ENCODE measurements at places on chromosomes 12 and 14.

DNA sequence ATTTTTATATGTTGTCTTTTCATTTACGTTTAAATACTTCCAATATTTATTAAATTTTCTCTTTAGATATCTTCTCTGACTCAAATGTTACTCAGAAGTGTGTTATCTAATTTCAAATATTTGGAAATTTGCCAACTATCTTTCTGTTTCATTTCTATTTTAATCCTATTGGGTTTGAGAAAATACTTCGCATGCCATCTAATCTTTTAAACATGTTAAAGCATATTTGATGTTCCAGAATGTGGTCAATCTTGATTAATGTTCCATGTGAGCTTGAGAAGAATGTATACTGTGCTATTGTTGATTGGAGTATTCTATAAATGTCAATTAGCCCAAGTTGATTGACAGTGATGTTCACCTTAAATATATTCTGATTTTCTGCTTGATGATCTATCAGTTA, 11.9 kb upstream of the DCN start:
- no peak for DNase-seq

GRCh38 chr12:103161582-103162362, 204.3 kb downstream of the ASCL1 start:
- no peak for DNase-seq

DNA sequence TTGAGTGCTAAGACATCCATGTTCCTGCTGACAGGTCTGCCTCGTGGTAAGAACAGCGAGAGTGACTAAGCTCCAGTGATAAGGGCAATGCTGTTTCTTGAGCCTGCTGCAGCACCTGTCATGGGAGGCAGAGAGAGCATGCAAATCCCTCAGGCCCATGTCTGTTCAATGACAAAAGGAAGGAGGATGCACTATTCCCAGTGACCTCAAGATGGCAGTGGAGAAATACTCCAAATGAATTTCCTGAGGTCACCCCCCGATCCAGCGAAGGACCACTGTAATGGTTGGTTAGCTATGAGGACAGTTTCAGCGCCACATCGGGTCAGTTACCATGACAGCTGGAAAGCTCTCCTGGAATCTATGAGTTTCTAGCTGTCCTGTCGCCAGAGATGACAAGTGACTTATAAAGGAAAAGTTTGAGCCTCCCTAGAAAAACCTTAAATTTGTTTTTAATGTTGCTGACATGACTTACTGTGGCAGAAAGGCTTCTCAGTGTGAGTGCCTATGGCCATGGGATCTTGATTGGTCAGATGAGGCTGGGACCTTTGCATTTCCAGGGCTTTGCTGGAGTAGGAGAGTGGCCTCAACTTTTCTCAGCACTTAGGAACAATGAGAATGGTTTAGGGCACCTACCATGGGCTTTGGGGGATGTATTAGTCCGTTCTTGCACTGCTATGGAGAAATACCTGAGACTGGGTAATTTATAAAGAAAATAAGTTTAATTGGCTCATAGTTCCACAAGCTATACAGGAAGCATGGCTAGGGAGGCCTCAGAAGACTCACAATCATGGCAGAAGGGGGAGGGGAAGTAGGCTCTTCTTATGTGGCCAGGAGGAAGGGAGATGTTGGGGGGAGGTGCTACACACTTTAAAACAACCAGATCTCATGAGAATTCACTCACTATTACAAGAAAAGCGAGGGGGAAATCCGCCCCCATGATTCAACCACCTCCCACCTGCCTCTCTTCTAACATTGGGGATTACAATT, 88.0 kb upstream of the TMEM260 start:
- DNase-seq = peak; percentile 79

- no peak for DNase-seq
These were observed 26.6 kb downstream of the NUP37 start for GRCh38 chr12:102093319-102093718.

- DNase-seq = no peak
These were observed 23.0 kb downstream of the KCNJ8 start for GRCh38 chr12:21751517-21751916.

DNA sequence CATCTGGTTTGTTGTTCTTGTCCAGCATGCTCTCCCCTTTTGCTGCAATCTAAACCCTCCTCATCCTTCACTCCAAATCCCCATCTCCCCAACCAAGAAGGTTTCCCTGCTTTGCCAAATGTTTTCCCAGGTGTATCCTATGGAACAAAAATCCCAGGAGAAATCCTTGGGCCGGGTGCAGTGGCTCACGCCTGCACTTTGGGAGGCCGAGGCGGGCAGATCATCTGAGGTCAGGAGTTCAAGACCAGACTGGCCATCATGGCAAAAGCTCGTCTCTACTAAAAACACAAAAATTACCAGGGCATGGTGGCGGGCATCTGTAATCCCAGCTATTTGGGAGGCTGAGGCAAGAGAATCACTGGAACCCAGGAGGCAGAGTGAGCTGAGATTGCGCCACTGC, 5.0 kb downstream of the KSR2 start:
- DNase-seq = no peak

DNA sequence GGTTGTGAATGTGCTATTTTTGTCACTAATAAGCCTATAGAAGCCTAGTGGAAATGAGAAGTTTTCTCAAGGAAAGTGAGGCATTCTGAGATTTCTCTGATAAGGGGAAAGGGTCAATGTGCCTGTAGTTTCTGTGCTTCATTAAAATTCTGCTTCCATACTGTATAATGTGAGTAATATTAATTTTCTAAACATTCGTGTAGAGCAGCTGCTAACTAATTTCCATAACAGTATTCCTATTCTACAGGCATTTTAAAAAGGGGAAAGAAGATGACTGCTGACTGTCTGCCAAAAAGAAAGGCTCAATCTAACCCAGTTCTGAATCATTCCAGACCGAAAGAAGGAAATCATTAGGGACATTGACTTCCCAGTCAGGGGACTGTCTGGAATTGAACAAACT, 293.3 kb upstream of the TMPO start:
- DNase-seq = no peak

DNA sequence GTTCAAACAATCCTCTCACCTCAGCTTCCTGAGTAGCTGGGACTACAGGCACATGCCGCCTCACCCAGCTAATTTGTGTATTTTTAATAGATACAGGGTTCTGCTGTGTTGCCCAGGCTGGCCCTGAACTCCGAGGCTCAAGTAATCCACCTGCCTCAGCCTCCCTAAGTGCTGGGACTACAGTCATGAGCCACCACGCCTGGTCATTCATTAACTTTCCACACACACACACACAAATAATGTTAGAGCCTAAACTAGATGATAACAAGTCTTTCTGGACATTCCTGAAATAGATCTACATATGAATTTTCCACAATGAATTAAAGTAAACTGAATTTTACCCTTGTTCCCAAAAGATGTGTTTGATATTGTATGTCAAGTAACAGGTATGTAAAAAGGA, 776.0 kb downstream of the GALC start:
- no peak for DNase-seq

GRCh38 chr14:51094282-51094821, 553 bp downstream of the TRIM9 start:
- DNase-seq = no peak

DNA sequence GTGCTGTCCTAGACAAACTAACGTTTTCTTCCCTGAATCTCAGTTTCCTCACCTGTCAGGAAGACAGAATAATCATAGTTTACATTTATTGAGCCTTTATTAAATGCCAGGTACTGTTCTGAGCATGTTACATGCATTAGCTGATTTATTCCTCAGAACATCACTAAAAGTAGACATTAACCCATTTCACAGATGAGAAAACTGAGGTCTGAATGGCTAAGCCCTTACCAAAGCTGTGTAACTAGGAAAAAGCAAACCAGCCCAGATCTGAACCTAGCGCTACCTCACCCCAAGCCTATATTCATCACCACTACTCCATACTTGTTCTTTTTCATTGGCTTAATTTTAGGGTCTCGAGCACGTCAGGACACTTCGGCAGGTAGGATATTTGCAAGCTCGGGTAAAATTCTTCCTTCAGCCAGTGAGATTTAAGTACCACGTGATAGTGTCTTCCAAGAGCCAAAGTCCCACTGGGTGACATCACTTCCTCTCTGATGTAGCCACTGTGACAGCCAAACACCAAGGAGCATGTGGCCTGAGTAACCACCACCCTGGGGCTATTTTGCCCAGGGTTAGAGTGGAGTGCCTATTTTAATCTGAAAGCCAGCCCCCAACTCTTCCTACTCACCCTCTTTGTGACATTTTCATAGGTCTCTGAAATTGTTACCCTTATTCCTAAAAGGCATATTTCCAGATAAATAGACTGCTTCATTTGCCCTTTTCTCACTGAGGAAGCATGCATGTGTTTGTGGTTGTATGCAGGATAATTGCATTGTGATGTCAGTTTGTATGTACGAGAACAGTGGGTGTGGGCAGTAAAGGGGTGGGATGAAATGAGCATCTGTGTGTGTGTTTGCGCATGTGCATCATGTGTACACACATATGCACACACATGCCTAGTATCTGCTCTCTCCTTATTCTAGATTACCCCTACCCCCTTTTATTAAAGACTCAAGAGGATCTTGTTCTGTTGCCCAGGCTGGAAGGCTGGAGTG, 62.2 kb upstream of the WSCD2 start:
- no peak for DNase-seq

- DNase-seq = no peak
These were observed 318.1 kb upstream of the PDE3A start for GRCh38 chr12:20050221-20050620.

DNA sequence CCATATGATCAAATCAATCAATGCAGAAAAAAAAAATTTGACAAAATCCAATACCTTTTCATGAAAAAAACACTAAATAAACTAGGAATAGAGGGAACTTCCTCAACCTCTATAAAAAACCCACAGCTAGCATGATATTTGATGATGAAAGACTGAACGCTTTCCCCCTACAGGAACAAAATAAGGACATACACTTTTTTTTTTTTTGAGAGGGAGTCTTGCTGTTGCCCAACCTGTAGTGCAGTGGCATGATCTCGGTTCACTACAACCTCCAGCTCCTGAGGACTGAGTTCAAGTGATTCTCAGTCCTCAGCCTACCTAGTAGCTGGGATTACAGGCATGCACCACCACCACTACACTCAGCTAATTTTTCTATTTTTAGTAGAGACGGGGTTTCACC, 17.9 kb upstream of the CAMKK2 start:
- no peak for DNase-seq

DNA sequence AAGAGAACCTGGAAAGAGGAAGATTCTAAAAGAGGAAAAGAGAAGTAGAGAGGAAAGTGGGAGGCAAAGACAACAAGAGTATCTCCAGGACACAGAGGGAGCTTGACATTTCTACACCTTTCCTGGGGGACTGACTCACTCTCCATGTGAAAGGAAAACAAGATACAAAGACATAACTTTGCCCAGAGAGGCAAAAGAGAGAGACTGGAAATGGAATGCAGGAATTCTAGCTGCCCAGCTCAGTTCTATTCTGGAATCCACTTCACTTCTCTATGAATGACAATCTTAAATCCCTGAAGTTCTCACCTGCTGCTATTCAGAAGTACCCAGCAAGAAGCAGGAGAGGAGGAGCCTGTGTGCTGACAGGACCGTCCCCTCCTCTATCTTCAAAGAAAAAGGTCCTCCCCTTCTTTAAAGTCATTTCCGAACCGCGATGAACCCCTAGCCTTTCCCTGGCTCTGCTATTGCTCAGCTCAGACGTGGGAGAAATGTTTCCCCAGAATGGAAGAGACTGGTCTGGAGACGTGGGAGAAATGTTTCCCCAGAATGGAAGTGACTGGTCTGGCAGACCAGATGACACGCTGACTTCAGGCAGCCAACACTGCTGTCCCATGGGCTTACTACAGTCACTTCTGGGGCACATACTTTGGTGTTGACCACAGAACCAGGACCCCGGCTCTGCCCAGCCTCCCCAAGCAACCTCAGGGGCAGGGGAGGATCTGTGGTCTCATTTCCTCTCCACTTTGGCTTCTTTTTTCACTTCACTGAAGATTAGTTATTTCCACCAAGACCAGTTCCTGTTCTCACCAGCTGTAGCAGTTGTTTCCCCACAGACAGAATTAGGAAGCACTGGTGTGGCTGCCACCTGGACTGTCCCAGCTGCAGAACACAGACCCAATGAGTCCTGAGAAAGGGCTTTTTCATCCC, 8.3 kb downstream of the FMNL3 start:
- DNase-seq = peak; percentile 38

- no peak for DNase-seq
These were observed 58.3 kb upstream of the NR2C1 start for GRCh38 chr12:95131589-95132340.

GRCh38 chr12:54601841-54602240, 13.4 kb upstream of the PPP1R1A start:
- no peak for DNase-seq

GRCh38 chr12:4145990-4146859, 127.3 kb upstream of the CCND2 start:
- no peak for DNase-seq

- no peak for DNase-seq
These were observed 22.5 kb downstream of the E2F7 start for GRCh38 chr12:77042833-77043232.

DNA sequence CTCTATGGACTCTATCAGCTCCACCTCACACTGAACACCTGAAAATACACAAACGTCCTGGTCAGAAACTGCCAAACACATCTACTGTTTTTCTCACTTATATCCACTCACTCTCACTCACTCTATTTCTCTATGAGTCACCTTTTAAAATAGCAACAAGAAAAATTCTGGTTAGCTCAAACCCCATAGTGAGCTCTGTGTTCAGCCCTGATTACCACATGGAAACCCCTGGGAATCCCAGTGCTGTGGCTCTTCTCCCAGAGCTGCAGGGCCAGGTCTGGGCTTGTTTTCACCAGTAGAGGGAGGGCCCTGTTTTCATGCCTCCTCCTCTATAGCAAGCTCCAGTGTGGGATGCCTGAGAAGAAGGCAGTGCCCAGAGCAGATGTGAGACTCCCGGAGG, 1126.1 kb downstream of the TMEM121 start:
- DNase-seq = no peak

- DNase-seq = peak; percentile 95
These were observed 3.5 kb upstream of the TSPAN9 start for GRCh38 chr12:3073438-3074250.

DNA sequence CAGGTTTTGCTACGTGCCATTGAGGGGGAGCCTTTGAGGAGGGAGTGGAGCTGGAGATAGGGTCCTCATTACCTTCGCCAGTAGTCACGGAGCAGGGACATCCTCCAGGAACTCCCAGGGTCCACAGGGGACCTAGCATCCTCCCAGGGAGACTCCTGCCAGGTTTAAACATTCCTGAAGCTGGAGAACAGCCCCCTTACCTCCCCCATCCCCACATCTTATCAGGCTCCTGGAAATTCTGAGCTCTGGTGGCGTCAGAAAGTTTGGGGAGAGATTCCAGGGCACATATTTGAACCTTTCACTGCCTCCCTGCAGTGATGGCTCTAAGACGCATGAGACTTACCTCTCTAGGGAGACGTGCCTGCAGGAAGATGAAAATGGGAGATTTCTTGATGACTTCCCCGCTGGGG, 192.3 kb upstream of the GSC start:
- no peak for DNase-seq

- no peak for DNase-seq
These were observed 49.2 kb upstream of the AEBP2 start for GRCh38 chr12:19390051-19390598.

Data from HTR-8/SVneo (cell line).